Fibroblast of pulmonary artery (primary cell): ENCODE measurements at places on chromosomes 6 and 20.

DNA sequence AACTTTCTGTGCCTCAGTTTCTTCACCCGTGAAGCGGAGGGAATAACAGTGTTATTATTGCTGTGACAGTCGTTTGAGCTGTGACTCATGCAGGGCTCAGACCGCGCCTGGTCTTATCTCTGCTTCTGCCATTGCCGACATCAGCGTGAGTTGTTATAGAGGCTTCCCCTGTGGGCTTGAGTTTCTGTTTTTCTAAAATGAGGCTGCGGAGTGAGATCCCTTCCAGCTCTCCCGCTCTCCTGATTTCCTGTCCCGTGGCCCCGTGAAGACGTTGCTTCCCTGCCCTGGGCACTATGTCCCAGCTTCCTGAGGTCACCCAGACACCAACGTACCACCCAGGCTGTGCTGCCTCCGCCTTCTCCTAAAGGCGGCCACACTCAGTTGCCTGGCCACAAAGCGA, 278.5 kb downstream of the BMP7 start:
- no peak for DNase-seq

- DNase-seq, result no peak
These were observed 17.5 kb downstream of the AGPAT4 start for GRCh38 chr6:161256407-161256806.

- peak; percentile 45 for DNase-seq
These were observed 817 bp downstream of the ME1 start for GRCh38 chr6:83429857-83430610.

- DNase-seq, result no peak
These were observed 672.2 kb downstream of the PRKN start for GRCh38 chr6:162055365-162055764.

- no peak for DNase-seq
These were observed 114.1 kb downstream of the SCAF8 start for GRCh38 chr6:154847318-154847717.

DNA sequence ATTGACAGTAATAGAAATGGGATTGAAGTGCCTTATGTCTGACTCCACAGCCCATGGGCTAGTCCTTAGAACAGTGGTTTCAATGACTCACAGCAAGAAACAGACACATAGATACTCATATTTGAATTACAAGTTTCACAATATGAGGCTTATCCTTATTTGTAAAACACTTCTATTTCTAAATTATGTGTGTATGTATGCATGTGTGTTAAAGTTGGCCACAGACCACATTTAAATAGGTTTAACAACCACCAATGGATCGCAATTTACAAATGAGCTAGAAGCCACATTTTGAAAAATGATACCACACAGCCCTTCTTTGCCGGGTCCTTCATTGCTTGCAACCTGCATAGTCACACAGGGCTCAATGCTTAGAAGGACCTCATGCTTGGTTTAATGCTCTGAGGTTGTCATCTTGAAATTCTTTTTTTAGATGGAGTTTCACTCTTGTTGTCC, 157.8 kb upstream of the PREP start:
- DNase-seq, result peak; percentile 2

DNA sequence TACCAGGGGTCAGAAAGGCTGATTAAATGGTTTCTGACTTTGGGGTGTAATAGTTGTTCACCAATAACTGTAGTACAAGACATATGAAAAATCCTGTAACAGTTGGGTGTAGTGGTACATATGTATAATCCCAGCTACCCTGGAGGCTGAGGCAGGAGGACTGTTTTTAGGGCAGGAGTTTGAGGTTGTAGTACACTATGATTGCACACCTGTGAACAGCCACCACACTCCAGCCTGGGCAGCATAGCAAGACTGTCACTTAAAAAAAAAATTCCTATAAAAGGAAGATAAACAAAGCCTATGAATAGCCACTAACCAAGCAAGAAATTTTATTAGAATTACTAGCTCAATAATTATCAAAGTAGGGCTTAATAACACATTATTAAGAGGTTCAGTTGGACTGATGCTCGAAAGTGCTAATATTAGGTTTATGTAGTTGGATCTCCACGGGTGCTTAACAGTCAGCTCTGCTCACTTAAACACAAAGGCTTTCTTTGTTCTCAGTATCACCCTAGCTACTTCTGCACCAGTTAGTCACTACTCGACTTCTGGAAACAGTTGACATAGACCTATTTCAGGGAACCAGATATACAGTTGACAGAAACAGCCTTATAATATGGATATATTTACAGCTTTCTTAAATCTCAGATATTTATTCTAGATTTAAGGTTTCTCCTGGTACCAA, 113.0 kb downstream of the MTFR2 start:
- DNase-seq, result peak; percentile 63

DNA sequence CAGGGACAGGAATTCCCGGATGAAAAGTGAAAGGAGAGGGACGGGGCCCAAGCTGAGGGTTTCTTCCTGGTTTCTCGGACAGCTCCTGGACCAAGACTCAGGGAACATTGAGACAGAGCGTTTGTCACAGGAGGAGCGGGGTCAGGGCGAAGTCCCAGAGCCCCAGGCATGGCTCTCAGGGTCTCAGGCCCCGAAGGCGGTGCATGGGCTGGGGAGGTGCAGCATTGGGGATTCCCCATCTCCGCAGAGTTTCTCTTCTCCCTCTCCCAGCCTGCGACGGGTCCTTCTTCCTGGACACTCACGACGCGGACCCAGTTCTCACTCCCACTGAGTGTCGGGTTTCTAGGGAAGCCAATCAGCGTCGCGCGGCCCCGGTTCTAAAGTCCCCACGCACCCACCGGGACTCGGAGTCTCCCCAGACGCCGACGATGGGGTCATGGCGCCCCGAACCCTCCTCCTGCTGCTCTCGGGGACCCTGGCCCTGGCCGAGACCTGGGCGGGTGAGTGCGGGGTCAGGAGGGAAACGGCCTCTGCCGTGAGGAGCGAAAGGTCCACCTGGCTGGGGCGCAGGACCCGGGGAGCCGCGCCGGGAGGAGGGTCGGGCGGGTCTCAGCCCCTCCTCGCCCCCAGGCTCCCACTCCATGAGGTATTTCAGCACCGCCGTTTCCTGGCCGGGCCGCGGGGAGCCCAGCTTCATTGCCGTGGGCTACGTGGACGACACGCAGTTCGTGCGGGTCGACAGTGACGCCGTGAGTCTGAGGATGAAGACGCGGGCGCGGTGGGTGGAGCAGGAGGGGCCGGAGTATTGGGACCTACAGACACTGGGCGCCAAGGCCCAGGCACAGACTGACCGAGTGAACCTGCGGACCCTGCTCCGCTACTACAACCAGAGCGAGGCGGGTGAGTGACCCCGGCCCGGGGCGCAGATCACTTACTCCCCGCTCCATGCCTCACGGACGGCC, 54.6 kb upstream of the POLR1H start:
- no peak for DNase-seq

DNA sequence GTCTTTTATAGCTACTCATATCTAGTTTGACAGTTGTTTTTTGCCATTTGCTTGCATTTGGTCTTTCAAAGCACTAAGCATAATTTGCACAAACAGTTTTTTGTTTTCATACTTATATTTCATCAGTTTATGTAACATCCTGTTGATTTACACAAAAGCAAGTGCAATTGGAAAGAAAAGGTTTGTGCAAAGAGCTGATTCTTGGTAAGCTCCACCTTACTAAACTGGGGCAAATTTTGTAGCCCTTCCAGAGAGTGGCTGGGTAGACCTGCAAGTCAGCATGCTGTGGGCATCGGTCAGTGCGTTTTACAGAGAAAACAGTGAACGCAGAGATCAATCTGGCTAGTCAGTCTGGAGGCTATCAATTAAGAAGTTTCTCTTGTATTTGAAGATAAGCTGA, 34.5 kb downstream of the TXLNB start:
- no peak for DNase-seq

- no peak for DNase-seq
These were observed 220.0 kb downstream of the GRIK2 start for GRCh38 chr6:101613556-101613955.

- DNase-seq, result no peak
These were observed 615.7 kb upstream of the ARID1B start for GRCh38 chr6:156161471-156161870.

- no peak for DNase-seq
These were observed 215.6 kb upstream of the HEY2 start for GRCh38 chr6:125533710-125534397.

DNA sequence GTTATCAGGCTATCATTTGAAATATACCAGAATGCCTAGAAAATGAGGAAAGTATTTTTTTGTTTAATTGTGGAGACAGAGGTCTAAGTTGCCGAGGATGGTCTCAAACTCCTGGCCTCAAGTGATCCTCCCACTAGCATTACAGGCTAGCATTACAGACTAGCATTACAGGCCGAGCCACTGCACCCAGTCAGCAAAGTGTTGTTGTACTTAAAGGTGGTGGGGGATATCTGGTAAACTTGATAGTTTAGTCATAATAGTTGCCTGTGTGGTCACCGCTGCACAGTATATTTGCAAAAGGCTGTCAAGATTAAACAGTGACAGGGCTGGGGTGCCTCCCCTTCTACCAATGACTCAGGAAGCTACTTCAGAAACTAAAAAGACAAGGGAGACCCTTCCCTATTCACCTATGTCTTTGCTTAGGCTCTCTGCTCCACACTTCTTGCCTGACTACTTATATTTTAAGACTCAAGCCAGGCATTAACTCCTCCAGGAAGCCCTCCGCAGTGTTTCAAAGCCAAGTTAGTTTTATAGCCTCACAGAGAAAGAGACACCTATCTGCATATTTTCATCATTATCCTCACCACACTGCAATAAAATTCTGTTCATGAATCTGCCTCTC, 3.1 kb upstream of the AKIRIN2 start:
- no peak for DNase-seq

DNA sequence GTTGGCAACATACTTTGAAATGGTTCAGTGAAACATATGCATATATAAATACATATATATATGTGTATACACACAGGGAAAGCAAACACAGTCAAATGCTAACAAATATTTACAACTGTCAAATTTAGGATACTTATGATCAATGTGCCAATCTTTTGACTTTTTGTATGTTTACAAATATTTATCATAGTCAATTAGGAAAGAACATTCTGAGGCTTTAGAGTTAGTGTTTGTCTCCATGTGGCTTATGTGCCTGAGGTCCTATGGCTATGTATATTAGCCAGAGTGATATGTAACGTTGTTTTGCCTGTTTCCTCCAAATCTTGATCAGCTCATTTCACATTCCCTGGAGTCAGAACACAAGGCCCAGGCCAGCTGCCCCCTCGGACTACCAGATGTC, 126.5 kb upstream of the MAN1A1 start:
- no peak for DNase-seq

- no peak for DNase-seq
These were observed 59.8 kb upstream of the HIVEP1 start for GRCh38 chr6:11952316-11952715.

DNA sequence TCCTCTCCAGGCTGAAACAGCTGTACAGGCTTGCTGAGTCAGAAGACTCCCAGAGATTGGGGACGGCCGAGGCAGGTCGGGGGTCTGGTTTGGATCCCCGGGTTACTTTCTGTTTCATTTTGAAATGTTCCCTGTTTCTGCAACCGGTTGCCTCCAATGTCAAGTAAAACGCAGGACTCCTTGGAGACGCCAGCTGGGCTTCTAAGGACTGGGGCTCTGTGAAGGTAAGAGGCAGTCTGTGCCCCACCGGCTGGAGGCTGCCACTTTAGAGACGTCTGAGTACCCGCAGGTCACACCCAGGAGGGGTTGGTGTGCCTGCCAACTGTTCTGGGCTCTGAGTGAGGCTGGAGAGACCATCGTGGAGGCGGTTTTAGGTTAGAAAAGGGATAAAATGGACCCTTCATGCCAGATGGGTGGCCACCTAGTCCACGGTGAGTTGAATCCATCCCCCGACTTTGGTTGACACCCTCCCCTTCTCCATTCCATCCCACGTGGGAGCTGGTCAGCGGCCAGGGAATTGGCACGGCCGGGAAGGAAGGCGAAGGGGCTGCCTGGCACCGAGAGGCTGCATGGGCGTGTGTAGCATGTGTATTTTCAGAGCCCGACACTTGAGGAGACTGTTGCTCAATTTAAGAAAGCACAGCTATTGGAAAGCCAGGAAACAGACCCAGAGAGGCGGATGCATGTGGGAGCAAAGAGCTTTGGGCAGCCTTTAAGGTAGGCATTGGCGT, 240.9 kb downstream of the PHACTR1 start:
- DNase-seq, result peak; percentile 78

DNA sequence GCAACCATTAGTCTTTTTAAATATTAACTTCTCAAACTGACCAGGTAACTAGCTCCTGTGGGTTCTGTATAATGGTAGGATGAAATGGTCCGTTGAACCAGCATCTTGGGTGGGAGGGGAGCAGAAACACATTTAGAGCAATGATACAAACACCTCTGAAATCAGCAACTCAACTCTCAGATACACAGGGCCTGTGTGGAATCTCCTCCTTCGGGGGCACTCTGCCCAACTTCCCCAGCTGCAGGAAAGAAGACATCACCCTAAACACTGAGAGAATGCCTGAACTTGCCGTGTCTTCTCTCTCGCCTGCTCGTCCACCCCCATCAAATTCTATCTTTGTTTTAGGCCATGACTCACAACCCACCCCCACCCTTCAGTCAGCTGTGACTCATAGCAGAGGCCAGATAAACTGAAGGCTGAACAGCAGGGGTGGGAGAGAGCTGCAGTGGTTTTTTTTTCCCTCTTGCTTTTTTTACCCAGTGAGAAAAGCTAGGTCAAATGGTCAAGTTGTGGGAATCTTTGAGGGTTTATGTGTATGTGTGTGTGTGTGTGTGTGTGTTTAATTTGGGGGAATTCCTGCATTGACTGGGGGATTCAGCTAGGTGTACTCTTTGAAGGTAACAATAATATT, 593.4 kb upstream of the JAG1 start:
- DNase-seq, result peak; percentile 95

- no peak for DNase-seq
These were observed 53.1 kb upstream of the SAYSD1 start for GRCh38 chr6:39167866-39168625.

GRCh38 chr6:2097464-2097863, 147.9 kb downstream of the GMDS start:
- DNase-seq, result no peak

DNA sequence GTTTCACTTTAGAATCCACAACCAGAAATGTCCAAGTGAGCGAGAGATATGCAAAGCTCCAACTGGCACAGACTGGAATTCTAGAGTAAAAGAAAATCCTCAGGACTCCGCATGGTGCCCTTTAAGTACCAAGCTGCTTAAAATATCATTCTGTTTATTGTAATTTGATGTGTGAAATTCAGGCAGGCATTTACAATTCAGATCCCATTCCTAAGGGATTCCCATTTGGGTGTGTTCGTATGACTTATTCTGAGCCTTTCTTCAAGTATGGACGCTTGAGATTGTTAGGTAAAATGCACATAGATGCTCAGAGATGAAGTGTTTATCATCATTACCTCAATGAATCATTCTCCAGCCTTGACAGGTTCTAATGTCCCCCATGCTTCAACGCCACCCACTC, 99.3 kb upstream of the EEF1E1 start:
- DNase-seq, result no peak

DNA sequence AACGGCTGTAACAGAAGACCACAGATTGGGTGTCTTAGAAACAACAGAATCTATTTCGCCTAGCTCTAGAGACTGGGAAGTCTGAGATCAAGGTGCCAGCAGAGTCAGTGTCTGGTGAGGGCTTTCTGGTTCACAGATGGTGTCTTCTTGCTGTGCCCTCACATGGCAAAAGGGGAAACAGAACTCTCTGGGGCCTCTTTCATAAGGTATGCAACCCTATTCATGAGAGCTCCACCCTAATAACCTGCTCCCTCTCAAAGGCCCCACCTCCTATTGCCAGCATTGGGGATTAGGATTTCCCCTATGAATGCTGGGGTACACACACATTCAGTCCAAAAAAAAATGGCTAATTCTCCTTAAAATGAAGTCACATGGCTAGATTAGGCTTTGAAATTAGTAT, 10.0 kb downstream of the TXNDC5 start:
- no peak for DNase-seq
